Stimulated activated CD8-positive, alpha-beta memory T cell treated with anti-CD3 and anti-CD28 coated beads, Interleukin-4, amount 100 ng/mL, for 48 hours (primary cell): ENCODE measurements at places on chromosomes 1 and 21.
A peak's percentile ranks its signal among the peaks of the same experiment; 100 is the strongest.

DNA sequence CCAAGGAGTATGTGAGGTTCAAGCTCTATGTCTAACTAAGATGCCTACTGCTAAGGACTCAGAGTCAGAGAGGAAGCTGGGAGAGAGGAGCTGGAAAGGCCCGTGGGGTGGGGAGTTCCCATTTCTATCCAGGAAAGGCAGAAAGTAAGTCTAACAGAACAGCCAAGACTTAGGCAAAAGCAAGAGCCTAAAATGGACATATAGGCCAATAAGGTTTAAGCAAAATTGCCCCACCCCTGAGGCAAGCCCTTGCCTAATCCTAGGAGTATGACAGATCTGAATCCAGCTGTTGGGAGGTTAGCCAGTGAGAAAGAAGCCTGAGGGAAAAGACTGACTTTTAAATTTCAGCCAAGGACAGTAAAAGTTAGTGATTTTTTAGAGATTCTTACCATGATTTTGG lies 1.6 kb upstream of the KLHDC9 start:
- peak; percentile 22 for DNase-seq

DNA sequence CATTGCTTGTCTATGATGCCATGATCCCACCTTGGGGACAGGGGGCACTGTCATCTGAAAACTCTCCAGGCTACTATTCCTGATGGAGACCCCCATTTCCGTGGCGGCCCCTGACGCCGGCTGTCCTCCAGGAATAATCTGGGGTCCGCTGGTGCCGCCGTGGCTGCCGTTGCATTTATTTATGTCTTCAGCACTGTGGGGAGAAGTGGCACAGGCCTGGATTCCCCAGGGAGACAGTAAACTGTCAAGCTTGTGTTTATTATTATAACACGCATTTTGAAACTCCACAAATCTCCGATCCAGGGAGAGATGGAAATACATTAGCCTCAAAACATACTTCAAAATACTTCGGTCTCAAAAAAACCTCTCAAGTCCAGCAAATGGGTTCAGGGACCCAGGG lies 126.9 kb upstream of the C1orf174 start:
- DNase-seq: no peak

DNA sequence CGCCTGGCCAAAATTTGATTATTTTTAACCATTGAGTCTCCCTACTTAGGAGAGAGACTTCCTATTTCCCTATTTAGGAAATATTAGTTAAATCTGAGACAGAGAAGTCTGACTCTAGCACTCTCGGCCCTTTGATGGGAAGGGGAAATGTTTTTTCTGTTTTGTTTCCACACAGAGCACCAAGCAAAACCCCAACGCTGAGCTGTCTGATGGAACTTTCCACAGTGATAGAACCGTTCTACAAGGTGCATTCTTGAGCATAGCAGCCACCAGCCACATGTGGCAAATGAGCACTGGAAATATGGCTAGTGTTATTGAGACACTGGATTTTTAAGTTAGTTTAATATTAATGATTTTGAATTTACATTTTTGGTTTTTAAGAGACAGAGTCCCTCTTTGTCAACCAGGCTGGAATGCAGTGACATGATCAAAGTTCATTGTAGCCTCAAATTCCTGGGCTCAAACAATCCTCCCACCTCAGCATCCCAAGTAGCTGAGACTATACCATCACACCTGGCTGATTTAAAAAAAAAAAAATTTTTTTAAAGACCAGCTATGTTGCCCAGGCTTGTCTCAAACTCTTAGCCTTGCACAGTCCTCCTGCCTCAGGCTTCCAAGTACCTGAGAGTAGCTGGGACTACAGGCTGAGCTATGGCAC lies 77.3 kb upstream of the GALNT2 start:
- DNase-seq: no peak

DNA sequence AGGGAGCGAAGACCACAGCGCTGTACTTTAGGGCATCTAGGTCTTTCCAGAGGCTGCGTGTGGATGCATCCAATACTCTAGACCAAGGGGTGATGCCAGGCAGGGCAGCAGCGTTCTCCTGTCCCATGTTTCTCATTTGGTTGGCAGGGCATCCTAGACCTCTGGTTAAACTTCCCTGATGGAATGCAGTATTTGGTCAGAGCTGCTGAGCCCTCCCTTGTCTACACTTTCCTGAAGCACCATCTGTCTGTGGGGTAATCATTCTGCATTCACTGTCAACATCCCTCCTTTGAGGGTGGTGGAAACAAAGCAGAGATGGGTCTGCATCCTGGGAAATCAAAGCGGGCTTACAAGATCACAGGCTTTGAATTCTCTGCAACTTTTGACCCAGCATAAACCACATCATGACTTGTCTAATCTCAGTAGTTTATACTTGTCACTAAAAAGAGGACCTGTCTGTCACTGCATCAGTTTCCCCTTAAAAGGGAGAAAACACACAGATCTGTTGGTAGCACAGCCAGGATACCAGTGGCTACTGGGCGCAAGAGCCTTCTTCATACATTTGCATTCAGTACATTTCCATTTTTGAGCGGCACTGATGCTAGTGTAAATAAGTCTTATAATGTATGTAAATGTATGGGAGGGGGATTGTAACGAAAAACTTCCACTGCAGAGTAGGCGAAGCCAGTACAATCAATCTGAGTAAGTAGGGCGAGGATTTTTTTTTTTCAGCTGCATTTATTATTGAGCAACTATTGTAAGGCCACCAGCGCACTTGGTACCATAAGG lies 106.3 kb downstream of the GALNT2 start:
- no peak for DNase-seq

DNA sequence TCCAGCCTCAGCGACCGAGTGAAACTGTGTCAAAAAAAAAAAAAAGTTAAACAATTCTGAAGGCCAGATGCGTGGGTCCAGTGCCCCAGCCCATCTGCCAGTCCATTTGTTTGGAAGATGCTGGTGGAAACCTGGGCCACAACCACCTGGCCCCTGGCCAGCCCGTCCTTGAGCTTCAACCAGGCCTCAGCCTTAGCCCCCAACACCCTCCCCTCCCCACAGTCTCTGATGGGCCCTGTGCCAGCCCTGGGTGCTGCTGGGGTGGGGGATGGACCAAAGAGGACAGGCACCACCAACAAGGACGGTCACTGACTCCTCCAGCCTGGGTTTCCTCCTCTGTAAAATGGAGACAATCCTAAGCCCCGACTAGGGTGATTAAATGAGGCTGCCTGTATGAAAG lies 19.6 kb upstream of the PLEKHG5 start:
- DNase-seq: no peak
